ENCODE measurements at places on chromosomes 11 and 22. TPM values are rescaled to one million over a fixed set of nuclear protein-coding genes. Genes with fewer than 3 reads are reported as not detected.

The RIBC2 gene
- total RNA-seq = not detected

The NRGN gene
- total RNA-seq = not detected

The FADS1 gene
- total RNA-seq = 72.9 TPM

The ANO3 gene
- not detected for total RNA-seq

The KCNQ1 gene
- total RNA-seq = 0.32 TPM

The OR5W2 gene
- not detected for total RNA-seq

DNA sequence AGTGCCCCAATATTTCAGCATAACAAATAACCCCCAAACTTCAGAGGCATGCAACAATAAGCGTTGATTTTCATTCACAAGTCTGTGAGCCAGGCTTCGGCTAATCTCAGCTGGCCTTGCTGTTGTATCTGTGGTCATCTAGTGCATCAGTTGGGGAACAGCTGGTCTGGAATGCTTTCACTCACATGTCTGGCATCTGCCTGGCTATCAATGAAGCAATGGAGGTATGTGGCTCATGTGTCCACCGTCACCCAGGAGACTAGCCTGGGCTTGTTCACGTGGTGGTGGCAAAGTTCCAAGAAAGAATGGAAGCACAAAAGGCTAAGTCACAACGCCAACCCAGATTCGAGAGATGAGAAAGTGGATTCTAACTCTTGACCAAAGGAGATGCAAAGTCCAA lies 304.8 kb upstream of the ISX start:
- peak; percentile 11 for DNase-seq

DNA sequence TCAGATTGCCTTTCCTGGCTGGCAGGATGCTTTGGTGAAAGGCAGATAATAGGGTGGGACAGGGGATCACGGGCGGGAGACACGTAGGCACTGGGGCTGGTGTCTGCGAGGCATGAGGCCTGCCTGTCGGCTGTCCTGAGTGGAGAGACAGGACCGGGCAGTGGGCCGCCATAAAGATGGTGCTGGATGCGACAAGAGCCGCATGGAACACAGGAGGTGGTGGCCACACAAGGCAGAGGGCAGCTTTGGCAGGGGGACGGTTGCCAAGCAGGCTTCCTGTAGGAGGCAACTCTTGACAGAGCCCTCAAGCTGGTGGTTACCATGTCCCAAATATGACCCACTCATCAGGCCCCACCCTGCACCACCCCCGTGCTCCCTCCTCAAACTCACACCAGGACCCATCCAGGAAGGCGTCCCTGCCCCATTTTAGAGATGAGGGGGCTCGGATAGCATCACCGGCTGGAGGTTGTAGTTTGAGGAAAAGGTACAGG lies 4.9 kb upstream of the PPARA start:
- no peak for DNase-seq

GRCh38 chr22:40426594-40427333 lies 56.4 kb downstream of the SGSM3 start:
- DNase-seq = peak; percentile 98

GRCh38 chr22:44154436-44154942 lies 26.2 kb upstream of the PARVG start:
- DNase-seq = peak; percentile 23

GRCh38 chr11:75536786-75537641 lies 11.3 kb upstream of the GDPD5 start:
- DNase-seq = no peak

DNA sequence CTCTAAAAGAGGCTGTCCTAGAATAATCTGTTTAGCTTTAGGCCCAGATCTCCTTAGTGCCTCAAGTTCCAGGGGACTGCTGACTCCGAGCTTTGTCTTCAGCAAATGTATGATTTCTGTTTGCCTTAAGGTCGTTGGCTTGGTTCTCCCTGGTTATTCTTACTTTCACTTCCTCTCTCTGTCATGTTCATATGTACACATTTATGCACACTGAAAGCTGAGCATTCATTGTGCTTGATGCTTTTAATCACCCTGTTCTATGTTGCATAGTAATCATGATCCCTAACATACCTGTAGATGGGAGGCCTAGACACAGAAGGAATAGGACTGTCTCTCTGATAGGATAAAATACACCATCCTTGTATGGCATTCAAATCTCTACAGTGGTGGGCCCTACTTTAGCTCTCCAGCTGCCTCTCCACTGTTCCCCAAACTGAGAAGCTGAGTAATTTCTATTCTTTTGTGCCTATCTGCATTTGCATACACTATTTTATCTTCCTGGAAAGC lies 7.2 kb downstream of the PPFIBP2 start:
- no peak for DNase-seq

GRCh38 chr22:18081416-18081815 lies 3.6 kb downstream of the PEX26 start:
- DNase-seq = no peak
